Right forelimb (tissue), 1 donor: ENCODE measurements at places on chromosomes 1 and 21.

GRCh38 chr1:43832255-43832654 lies 101.3 kb upstream of the ARTN start:
- DNase-seq: no peak

- no peak for DNase-seq
Observed at GRCh38 chr1:232594768-232595698, 34.9 kb downstream of the SIPA1L2 start.

DNA sequence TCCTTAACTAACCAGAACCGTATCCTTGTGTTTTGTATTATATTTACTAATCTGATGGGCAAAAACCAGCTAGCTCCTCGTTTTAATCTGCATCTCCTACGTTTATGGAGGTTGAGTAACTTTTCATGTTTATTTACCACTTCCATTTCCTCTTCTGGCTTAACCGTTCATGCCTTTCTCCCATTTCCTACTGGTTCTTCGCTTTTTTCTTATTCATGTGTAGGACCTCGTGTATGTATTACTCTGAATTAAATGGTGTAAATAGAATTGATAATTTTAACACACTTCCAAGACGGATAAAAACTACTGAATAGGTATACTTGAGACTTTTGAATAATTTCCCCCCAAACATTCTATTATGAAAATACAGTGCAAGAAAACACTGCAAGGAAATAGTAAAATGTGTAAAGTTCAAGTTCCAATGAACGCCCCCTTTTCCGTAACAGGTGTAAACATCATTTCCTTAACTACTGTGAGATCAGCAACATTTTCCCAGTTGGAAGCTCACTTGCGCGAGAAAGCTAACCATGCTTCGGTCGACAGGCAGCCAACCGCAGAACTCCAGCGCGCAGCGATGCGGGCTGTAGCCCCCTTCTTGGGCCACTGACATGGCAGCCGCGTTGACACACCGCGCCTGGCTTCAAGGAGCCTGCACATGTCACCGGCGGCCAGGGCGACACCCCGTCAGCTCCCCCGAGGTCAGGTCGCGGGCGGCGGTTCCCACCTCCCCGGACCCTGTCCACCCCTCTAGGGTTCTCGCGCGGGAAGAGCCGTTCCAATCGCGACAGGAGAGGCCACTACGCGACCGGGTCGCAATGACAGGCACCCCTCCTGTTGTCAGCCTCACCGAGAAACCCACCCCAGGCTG lies 816 bp downstream of the EDEM3 start:
- DNase-seq: no peak

- peak; percentile 39 for DNase-seq
Observed at GRCh38 chr1:53576381-53576801, 117.2 kb downstream of the DMRTB1 start.

DNA sequence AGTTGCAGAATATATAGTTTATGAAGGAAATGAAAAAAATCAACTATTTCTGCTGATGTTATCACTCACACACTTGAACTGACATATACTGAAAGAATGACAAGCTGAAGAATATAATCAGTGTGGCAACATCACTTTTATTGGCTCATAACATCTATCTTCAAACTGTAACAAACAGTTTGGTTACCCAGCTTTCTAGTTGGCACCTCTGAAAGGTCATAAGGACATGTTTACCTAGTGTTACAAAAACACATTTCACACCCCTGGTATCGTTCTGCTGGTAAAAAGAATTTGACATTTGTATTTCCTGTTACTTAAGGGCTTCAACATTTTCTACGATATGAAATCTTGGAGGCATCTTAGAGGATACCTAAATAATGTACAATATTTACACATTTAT lies 1267.0 kb upstream of the NCAM2 start:
- DNase-seq: no peak

DNA sequence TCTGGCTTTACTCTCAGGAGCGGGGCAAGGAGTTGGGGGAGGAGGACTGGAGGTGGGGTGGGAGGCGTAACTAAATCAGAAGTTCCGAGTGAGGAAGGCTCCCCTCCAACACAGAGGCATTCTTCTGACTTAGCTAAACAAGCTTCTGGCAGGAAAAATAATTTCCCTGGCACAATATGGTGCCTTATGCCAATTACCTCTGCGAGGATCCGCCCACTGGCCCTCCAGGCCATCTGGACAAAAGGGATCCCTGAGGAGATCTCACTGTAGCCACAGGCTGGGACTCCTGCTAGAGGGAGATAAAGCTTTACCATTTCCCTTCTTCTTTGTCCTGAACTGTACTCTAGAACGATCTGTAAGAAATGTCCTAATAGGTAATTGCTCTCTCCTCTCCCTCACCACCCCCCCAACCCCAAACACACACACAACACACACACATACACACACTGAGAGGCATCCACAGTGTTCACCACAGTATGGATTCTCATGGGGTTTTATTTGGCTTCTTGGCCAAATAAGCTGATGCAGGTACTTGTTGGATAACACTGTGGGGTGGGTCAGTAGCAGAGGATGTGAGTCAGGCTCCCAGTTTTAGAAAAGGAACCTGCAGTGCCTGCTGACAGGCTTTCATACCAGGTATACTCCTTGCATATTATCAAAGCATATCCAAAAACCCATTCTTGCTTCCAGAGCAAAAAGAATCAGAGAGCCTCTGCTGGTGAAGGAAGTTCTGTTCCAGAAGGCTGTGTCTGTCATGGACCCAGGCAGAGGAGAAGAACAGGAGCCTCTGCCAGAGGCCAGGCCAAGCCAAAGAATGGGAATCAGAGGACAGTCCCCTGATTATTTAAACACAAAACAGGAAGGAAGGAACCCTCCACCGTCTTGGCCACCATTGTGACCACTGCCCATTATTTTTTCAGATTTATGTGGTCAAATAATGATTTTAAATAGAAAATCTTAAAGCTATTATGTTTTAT lies 169.1 kb downstream of the C1orf21 start:
- DNase-seq: no peak

GRCh38 chr1:200873116-200873670 lies 412 bp downstream of the GPR25 start:
- no peak for DNase-seq

GRCh38 chr1:224749916-224750315 lies 133.8 kb downstream of the CNIH3 start:
- no peak for DNase-seq

DNA sequence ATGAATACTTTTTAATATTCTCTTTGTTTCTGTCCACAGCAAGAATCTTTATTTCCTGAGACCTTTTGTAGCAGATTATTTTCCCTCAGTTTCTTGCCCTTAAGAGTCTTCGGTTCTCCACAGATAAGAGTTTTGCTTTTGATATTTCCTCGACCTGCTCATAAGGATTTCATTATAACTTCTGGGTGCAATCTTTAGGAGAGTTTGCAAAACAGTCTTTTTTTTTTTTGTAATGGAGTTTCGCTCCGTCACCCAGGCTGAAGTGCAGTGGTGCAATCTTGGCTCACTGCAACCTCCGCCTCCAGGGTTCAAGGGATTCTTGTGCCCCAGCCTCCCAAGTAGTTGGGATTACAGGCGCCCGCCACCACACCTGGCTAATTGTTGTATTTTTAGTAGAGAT lies 10.1 kb upstream of the UBE4B start:
- no peak for DNase-seq

DNA sequence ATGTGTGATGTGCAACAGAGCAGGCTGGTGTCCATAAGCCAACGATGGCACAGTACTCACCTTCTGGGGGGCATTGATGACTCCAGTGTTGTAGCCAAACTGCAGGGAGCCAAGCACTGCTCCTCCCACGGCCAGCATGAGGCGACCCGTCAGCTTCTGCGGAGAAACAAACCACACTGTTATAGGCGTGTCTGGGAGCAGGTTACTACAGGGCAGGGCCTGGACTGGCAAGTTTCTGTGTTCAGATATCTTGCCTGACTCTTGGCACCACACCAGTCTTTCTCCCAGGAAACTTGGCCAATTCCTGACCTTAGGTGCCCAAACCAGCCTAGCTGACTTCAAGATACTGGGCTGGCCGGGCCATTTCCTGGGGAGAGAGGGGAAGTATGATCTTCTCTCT lies 15.5 kb downstream of the SLC2A1 start:
- DNase-seq: no peak

DNA sequence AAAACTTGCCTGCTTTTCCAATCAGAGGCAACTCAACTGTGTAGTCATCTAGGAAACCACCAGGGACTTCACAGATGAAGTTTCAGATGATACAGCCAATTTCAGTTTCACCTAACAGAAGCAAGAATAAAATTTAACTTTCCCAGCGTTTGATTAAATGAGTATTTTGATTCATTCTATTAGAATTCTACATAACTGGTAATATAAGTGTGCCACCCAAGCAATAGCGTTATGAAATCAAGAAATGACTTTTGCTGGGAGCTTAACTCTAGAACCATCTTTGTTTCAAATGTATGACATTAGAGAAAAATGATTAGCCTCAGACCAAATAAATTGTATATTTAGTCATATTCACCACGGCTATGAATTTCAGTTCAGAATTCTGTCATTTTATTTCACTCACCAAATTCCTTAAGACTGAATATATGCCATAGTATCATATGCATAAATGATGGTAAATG lies 239.3 kb downstream of the NRIP1 start:
- DNase-seq: no peak

DNA sequence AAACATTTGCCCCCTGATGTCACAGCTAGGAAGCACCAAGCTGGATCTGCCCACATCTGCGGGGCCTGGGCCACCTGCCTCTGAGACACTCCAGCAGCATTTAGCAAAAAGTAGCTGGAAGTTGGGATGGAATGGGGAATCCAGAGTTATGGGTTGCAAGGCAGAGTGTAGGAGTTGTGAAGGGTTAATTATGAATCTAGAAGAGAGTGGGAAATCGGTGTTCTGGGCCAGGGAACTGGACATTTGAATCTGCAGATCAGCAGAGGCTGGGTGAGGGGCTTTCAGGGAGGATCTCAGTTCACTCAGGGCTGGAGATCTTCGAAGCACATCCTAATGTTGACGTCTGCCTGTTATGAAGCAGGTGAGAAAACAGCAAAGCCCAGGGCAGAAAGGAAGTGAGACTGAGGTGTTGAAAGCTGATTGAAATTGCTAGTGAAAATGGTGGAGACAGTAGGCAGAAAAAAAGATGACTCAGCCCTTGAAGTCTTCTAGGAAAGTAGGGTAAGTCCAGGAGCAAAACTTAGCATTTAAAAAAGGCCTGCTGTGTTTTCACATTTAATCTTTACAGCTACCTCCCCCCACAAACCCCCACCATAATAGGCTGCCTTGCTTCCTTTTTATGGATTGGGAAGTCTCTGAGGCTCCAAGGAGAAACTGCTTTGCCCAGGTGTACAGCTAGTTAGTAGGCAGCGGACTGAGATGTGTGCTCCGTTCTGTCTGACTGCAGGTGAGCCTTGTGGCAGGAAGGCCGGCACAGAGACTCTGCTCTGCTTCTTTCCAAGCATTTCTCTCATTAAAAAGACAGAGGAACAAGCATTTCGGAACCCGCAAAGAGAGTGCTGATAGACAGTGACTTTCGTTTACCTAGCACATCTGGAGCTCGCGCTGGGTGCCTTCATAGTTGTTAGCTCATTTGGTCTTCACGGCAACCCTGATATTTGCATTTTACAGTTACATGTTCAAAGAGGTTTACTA lies 7.2 kb downstream of the VANGL1 start:
- no peak for DNase-seq
